ENCODE measurements at places on chromosomes 1 and 21. TPM values are rescaled to one million over a fixed set of nuclear protein-coding genes. Genes with fewer than 3 reads are reported as not detected.

OR10J1 gene
- not detected for total RNA-seq

ECE1 gene
- 18.2 TPM for total RNA-seq

DNA sequence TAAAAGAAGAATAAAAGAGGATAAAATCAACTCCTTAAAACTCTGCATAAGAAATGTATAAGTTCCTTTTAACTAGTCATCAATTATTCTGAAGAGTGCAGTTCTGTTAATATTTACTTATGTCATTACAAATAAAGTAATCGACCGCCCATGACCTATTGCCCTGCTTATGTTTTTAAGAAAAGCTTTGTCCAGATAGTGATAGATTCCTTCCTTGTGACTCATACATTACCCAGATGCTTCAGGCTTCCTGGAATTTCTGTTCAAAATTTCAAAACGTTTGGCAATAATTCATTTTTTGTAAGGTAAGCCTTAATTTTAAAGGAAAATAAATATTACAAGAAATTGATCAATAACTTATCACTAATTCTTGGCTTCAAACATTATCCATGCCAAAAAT lies 918.2 kb upstream of the ADGRL2 start:
- ATAC-seq, result no peak

DNA sequence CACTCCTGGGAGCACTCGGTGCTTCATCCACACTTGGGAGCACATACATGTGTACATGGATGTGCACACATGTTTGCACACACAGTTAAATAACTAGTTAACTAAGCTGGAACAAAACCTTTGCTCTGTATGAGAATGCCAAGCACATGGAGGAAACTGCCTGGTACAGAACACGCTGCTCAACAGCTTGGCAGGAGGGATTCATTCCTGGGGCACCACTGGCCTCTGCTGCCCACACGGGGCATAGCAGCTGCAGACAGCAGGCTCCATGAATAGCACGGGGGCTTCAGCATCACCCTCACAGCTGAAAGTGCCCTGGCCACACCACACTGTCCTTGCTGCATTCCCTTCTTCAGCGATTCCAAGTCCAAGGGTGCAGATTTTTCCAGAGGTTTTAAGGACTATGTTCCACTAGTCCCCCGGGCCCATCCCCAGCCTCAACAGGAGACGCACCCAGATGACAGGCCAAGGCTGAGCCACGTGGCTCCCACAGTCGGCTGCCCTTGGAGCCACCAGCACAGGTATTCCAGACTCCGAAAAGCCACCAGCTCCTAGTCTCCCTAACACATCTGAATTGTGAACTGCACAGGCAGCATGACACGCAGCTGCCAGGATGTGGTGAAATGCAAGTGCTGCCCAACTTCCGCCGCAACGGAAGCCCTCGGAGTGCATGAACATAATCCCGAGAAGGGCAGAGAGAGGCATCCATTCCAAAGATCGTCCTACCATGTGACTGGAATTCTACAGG lies 16.9 kb downstream of the NPHP4 start:
- peak; percentile 73 for ATAC-seq

DNA sequence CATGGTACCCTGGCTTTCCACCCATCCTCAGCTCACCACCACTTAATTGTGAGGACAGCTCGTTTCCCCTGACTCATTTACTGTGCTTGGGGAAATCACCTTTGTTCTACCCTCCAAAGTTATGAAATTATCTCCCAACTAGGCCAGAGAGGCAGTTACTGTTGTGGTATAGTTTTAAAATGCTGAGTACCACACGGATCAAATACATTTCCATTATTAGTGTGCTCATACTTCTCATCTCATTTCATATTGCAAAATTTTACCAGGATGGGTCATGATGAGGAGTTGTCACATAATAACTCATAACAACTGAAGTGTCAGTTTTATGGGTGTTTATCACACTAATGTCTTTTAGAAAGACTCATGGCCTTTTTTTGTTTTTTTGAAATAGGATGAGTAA lies 9.2 kb upstream of the OR2B11 start:
- ATAC-seq, result no peak

DFFB gene
- total RNA-seq, result 2.4 TPM

DNA sequence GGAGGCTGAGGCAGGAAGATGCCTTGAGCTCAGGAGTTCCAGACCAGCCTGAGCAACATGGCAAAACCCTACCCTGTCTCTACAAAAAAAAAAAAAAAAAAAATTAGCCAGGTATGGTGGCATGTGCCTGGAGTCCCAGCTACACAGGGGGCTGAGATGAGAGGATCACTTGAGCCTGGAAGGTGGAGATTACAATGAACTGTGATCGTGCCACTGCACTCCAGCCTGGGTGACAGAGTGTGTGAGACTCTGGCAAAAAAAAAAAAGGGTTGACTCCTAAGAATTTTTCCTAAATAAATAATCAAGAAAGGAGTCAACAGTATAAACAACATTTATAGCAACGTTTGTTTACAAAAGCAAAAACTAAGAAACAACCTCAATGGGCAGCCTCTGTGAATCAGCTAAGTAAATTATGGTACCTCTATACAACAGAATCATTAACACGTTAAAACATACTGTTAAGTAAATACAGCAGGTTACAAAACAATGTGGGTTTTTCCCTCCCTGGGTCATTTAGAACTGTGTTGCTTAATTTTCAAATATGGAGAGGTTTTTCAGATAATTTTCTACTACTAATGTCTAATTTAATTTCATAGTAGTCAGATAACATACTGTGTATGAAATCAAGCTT lies 56.8 kb downstream of the SLC30A10 start:
- ATAC-seq, result no peak

LRRIQ3 gene
- total RNA-seq, result 0.28 TPM

DNA sequence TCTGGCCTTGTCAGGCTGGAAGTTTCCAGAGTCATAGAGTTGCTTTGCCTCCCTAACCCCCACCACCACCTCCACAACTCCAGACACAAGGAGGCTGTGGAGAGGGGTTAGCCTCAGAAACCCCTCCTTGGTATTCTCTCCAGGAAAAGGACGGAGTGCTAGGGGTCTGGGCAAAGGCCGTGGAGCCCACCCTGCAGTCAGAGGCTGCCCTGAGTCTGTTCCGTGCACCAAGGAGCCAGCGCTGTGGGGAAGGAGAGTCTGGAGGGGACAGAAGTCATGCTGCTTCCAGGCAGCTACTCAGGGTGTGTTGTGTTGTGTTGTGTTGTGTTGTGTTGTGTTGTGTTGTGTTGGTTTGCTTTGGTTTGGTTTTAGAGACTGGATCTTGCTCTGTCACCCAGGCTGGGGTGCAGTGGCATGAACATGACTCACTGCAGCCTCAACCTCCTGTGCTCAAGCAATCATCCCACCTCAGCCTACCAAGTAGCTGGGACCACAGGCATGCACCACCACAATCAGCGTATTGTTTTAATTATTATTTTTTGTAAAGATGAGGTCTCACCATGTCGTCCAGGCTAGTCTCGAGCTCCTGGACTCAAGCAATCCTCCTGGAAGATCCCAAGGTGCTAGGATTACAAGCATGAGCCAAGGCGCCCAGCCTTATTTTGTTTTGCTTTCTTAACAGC lies 122.2 kb upstream of the TMEM51 start:
- ATAC-seq, result no peak

KDF1 gene
- 16.5 TPM for total RNA-seq

C21orf58 gene
- total RNA-seq, result 4.7 TPM

DNA sequence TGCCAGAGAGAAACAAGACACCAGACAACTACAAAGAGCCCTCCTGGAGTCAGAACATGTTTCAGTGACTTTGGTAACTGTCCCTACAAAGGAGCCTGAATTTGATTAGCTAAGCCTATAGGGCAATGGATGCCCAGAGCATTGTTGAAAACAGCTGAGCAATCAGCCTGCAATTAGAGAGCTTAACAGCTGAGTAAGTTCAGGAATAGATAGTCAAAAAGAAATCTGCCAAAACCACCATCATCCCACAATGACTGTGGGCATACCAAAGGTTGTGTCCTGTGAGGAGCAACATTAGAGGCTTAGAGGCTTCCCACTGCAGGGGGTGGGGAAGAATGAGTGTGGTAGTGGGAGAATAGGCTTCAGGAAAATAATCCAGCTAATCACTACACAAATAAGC lies 32.1 kb downstream of the SH3BP5L start:
- no peak for ATAC-seq

All from esophagus mucosa (tissue), 1 donor.